ENCODE measurements at places on chromosomes 1 and 21. TPM values are rescaled to one million over a fixed set of nuclear protein-coding genes. Genes with fewer than 3 reads are reported as not detected.

Gene UBR4
- total RNA-seq, result 107 TPM

DNA sequence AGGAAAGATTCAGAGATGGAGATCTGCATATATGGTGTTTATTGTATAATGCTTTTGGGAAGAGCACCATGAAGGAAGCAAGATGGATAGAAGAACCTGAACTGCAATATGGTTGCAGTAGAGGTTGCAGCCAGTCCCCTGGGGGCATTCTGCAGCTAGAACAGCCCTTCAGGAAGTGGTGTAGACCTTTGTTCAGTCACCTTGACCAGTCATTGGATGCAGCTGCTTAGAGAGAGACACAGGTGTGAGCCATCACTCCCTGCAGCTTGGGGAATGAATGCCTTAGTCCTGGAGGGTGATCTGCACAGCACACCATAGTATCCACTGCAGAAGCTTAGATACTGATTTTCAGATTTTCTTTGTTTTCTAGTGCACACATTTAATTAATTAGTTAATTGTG is 42.3 kb downstream of the NEK7 start:
- H3K27ac ChIP-seq, result no peak overlapping the region
- H3K36me3 ChIP-seq, result no peaks in the 10 kb centered on the region
- DNase-seq, result no peak
- H3K27me3 ChIP-seq, result no peaks in the 10 kb centered on the region

Gene IL12RB2
- total RNA-seq, result 0.22 TPM

Gene WDR64
- not detected for total RNA-seq

- H3K4me1 ChIP-seq, result no peaks in the 10 kb centered on the region
- H3K36me3 ChIP-seq, result no peaks in the 10 kb centered on the region
- no peaks in the 10 kb centered on the region for H3K27me3 ChIP-seq
Measured at GRCh38 chr21:42555756-42556438, 42.2 kb downstream of the SLC37A1 start.

- H3K36me3 ChIP-seq, result no peaks in the 10 kb centered on the region
- DNase-seq, result no peak
- H3K27me3 ChIP-seq, result no peaks in the 10 kb centered on the region
- no peak overlapping the region for H3K27ac ChIP-seq
- H3K4me1 ChIP-seq, result peaks cover 2% of the 10 kb centered on the region
Measured at GRCh38 chr1:40652979-40653378, 12.5 kb downstream of the RIMS3 start.

Gene CR2
- 4.0 TPM for total RNA-seq

Gene TNN
- total RNA-seq, result not detected

- no peaks in the 10 kb centered on the region for H3K36me3 ChIP-seq
- H3K27me3 ChIP-seq, result no peaks in the 10 kb centered on the region
- no peak overlapping the region for H3K27ac ChIP-seq
- H3K4me1 ChIP-seq, result peaks cover 15% of the 10 kb centered on the region
Measured at GRCh38 chr1:115833856-115834255, 7.1 kb downstream of the NHLH2 start.

Gene ADAMTS4
- not detected for total RNA-seq

DNA sequence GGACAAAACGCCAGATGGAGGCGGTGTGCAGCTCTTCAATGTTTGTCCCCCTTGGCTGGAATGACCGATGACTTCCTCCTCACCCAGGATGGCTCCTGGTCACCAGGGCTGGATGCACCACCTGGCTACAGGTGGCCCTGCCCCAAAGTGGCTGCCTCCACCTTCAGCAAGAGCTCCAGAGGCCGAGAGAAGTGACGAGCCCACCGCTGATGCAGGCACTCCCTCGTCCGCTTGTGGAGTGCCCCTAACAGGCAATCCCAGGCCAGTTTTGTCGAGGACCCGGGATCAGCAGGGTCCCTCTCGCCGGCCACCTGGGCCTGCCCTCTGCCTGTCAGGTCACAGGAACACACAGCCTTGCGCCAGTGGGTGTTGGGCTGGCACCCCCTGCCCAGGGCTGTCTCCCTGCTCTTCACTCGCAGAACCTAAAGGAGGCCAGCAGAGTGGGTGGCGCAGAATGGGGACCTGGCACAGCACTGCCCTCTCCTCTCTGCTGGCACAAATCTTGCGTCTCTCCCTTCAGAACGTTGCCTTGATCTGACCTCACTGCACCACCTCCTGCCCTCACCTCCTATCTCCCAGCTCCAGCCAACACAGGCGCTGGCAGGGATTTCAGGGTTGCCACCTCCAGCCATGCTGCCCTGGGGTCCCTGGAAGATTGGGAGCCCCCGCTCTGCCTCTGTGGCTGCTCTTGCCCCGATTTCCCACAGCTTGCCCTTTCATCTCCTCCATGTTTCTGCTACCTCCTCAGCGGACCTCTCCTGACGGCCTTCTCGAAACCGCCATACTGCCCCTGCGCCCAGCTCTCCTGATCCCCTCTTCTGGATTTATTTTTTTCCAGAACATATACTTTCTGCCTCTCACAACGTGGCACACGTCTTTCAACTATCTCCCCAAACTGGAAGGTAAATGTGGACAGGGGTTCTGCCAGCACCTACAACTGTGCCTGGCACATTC is 38.6 kb downstream of the SLC45A1 start:
- H3K27ac ChIP-seq, result no peak overlapping the region
- no peak overlapping the region for H3K4me3 ChIP-seq
- DNase-seq, result no peak
- H3K4me1 ChIP-seq, result peaks cover 7% of the 10 kb centered on the region
- H3K36me3 ChIP-seq, result peaks cover 8% of the 10 kb centered on the region

DNA sequence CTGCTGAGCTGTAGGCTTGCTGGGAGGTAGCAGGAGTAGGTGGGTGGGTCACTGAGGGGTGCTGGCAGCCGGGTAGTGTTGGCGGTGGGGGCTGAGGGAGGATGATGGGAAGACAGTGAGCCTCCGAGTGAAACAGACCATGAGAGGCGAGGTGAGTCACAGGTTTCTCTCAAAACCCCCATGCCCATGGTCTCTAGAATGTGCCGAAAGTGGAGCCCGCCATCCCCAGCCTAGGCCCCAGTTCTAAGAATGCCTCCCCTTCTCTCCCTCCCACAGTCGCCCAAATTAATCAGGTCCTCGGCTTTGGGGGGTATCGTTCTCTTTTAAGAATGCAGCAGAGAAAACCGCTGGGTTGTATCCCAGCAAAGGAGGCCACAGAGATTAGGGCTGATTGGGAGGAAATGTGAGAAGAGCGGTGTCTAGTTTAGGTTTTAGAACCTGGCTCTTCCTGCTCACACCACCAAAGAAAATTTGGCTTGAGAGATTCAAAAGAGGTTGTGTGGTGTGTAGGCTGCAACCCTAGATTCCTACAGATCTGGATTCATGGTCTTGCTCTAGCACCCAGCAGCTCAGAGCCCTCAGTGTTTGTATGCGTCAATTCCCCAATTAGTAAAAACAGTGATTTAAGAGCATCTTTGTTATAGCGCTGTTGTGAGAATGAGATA is 27.7 kb upstream of the IL19 start:
- H3K27me3 ChIP-seq, result no peaks in the 10 kb centered on the region
- no peaks in the 10 kb centered on the region for H3K4me1 ChIP-seq
- no peak overlapping the region for H3K4me3 ChIP-seq
- no peak for DNase-seq
- H3K27ac ChIP-seq, result no peak overlapping the region
- no peaks in the 10 kb centered on the region for H3K36me3 ChIP-seq

GRCh38 chr1:23403038-23403336 is 21.6 kb downstream of the TCEA3 start:
- H3K27me3 ChIP-seq, result no peaks in the 10 kb centered on the region
- peak; percentile 28 for DNase-seq
- peak overlapping the region; percentile 27 for H3K4me3 ChIP-seq
- peak overlapping the region; percentile 71 for H3K27ac ChIP-seq

DNA sequence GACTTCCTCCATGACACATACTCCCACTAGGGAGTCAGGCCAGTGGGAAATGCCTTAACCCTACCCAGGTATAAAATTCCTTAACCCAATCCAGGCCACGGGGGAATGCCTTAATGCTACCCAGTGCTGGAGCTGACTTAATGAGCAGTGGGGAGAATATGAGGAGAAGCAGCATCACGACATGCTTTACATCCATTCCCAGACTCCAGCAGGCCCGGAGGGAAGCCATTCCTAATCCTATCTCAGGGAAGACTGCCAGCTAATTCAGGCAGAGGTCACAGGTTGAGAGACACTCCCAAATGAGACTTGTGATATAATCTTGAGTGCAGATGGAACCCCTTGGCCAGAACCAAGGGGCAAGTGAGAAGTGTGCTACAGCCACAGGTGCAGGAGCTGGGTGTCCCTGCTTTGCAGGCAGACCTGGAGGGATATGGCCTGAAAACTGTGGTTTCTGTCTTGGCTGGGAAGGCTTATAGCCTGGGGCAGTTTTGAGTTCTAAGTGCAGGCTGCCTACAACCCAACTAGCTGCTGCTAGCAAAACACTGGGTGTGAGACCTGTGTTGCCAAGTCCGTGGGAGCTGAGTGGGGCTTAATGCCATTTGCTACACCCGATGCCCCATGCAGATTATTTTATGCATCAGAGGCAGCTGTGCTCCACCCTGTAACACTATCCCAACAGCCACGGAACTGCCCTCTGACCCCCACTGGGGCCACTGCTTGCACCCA is 45.1 kb upstream of the GUCA2A start:
- H3K36me3 ChIP-seq, result no peaks in the 10 kb centered on the region
- peaks cover 13% of the 10 kb centered on the region for H3K4me1 ChIP-seq
- H3K4me3 ChIP-seq, result no peak overlapping the region
- H3K27ac ChIP-seq, result no peak overlapping the region

Gene HSD3B2
- 1.4 TPM for total RNA-seq

DNA sequence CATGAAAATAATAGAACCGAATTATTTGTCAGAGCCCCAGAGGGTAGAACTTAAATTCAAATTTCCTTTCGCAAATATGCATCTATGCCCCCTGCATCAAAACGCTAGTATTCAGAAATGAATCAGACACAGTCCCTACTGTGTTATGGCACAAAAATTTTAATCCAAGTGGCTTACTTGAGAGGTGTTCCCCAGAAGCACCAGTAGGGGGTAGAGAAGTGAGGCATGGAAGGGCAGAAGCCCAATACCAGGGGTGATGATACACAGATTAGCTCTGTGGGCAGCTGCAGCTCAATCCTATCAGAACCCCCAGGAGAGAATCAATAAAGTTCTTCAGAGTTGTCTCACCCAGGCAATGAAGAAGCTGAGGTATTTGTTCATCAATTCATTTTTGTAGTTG is 342.2 kb downstream of the OMA1 start:
- no peaks in the 10 kb centered on the region for H3K36me3 ChIP-seq
- no peak overlapping the region for H3K4me3 ChIP-seq
- no peak overlapping the region for H3K27ac ChIP-seq

Gene GCSAML
- total RNA-seq, result not detected

DNA sequence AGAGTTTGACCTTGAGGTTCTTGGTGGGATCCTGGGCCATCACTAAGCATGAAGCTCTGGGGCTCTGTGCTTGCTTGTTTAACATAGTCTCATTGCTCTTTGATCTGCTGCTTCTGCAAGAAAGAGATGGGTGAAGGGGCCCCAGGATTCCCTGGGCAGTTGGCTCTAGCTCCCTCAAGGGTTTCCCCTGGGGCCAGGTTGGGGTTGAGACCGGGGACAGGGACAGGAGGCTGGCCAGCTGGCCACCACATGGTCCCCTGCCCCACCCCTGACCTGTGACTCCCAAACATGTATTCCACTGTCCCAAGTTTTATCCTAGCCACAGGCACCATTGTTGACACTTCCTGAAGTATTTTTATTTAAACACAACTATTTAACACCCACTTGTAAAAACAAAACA is 69.5 kb downstream of the FHAD1 start:
- no peaks in the 10 kb centered on the region for H3K36me3 ChIP-seq
- no peak overlapping the region for H3K27ac ChIP-seq
- no peaks in the 10 kb centered on the region for H3K27me3 ChIP-seq
- no peak for DNase-seq
- no peak overlapping the region for H3K4me3 ChIP-seq
- no peaks in the 10 kb centered on the region for H3K4me1 ChIP-seq

GRCh38 chr1:211519602-211520001 is 27.6 kb upstream of the RD3 start:
- H3K27me3 ChIP-seq, result no peaks in the 10 kb centered on the region
- H3K4me1 ChIP-seq, result peaks cover 26% of the 10 kb centered on the region
- no peak overlapping the region for H3K27ac ChIP-seq

- H3K4me1 ChIP-seq, result no peaks in the 10 kb centered on the region
- no peak overlapping the region for H3K4me3 ChIP-seq
- no peaks in the 10 kb centered on the region for H3K36me3 ChIP-seq
- no peak overlapping the region for H3K27ac ChIP-seq
- no peak for DNase-seq
- no peaks in the 10 kb centered on the region for H3K27me3 ChIP-seq
Measured at GRCh38 chr1:92567211-92567868, 80.6 kb upstream of the GFI1 start.

DNA sequence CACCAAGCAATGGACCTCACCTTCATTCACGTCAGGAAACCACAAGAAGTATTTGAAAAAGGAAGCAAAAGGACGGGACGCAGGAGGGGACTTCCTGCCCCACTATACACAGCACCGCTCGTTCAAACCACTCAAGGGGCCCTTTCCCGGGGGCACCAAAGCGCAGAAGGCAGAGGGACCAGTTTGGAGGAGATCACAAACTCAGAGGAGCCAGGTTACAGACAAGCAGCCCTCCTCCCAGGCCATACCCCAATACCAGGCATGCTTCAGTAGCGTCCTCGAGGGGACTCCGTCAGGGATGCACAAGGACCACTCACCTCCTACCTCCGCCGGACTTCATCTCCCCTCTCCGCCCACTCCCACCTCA is 685 bp downstream of the CRTC2 start:
- DNase-seq, result no peak
- peaks cover 15% of the 10 kb centered on the region for H3K36me3 ChIP-seq
- no peaks in the 10 kb centered on the region for H3K27me3 ChIP-seq

DNA sequence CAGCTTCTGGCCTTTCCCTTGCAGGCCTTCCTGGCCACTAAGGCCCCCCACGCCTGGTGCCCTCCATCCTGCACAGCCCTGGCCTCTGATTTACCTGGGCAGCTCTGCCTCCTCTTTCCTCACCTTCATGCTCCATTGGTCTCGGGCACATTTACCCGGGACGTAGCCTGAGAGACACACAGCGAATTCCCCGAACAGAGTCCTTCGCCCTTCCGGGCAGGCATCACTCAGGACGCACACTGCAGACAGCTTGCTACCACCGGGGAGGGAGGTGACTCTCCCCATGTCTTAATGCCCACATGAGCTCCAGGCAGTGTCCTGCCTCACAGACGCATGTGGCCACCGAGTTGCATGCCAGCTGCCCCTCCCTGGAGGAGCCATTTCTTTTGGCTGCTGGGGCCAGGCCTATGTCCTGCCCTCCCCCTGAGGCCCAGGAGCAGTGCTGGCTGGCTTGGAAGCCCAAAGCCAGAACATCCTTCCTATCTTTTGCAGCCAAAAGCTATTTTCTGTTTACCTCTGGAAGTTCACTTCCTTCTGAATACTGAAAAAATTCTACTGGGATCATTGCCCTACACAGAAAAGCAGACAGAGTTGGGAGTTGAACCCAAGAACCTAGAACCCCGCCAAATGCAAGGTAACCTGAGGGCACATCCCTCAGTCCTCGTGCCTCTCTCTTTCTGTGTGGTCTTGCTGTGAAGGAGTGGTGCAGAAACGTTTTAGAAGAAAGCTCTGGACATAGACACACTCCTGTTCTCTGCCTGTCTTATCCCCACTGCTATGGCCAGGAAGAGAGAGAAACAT is 209.5 kb downstream of the TOMM20 start:
- H3K27ac ChIP-seq, result no peak overlapping the region

- DNase-seq, result no peak
- no peak overlapping the region for H3K4me3 ChIP-seq
- peaks cover 59% of the 10 kb centered on the region for H3K4me1 ChIP-seq
- H3K27me3 ChIP-seq, result no peaks in the 10 kb centered on the region
Measured at GRCh38 chr1:116504308-116505156, 66.3 kb downstream of the CD58 start.

Data from HCT116 (cell line).